ENCODE measurements at places on chromosomes 13 and 19.

- DNase-seq = no peak
Observed at GRCh38 chr13:40334031-40334430, 332.4 kb downstream of the FOXO1 start.

DNA sequence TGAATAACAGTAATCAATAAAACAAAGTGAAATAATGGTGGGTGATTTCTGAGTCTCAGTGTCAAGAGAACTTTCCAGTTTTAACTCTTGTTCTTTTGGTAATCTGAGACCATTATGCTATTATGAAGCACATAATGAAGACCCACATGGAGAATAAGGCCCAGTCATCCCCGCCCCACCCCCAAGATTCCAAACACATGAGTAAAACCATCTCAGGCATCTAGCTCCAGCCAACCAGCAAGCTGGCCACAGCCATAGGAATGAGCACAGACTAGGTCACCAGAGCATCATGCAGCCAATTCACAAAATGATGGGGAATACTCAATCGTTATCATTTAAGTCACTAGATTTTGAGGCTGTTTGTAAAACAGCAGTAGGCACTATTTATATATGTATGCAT, 1769.0 kb upstream of the PCDH20 start:
- no peak for DNase-seq

GRCh38 chr19:42251572-42252358, 3.2 kb downstream of the ERF start:
- no peak for DNase-seq

GRCh38 chr13:107518780-107519179, 696.6 kb downstream of the LIG4 start:
- DNase-seq = no peak

GRCh38 chr13:67146523-67147130, 83.5 kb downstream of the PCDH9 start:
- no peak for DNase-seq

DNA sequence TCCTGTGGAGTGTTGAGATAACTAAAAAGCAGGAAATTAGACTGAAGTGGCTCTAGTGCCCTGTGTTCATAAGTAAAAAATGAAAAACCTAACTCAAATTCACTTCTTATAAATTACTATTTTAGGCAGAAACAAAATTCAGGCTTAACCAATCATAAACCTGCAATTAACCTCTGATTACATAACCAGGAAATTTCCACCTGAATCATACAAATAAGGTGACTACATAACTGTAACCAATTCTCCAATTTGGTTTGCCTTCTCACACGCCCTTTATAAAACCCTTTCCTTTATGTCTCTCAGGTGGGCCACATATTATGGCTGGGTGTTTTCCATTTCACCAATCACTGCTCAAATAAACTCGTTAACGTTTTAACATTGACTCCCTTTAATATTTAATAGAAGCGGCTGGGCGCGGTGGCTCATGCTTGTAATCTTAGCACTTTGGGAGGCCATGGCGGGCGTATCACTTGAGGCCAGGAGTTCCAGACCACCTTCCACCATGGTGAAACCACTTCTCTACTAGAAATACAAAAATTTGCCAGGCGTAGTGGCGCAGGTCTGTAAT, 22.9 kb upstream of the ZNF724 start:
- DNase-seq = no peak

Data from stimulated activated CD4-positive, alpha-beta T cell treated with anti-CD3 and anti-CD28 coated beads, Interleukin-4, amount 100 ng/mL, for 48 hours (primary cell).